PC-3 (cell line): ENCODE measurements at places on chromosomes 16 and 17. TPM values are rescaled to one million over a fixed set of nuclear protein-coding genes. Genes with fewer than 3 reads are reported as not detected.

DNA sequence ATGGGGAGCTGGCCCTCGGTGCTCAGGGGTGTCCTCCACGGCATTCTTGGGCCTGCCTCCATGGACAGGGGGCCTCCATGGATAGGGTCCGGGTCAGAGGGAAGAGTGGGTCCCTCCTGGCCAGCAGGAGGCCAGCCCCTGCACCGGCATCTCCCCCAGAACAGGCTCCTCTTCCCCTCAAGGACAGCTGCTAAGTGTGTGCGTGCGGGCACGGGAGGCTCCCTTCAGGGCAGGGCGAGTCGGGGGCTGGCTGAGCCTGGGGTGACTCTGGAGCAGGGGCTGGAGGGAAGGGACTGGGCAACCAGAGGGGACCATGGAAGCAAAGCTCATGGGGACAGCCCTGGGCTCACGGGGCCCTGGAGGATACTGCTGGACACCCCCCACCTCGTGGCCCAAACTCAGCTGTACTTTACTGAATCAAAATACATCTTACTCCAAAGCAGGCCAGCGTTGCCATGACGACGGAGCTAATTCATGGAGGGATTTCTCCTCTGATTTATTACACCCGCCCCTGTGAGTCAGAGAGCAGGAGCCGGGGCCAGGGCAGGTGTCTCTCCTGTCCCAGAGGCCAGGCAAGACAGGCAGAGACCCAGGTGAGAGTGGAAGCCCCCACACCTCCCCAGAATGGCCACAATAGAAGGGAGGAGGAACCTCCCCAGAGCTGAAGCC, 2.1 kb downstream of the CASKIN1 start:
- peak; percentile 56 for DNase-seq

- no peak for DNase-seq
Observed at GRCh38 chr17:72900654-72900971, 191.9 kb downstream of the SLC39A11 start.

DNA sequence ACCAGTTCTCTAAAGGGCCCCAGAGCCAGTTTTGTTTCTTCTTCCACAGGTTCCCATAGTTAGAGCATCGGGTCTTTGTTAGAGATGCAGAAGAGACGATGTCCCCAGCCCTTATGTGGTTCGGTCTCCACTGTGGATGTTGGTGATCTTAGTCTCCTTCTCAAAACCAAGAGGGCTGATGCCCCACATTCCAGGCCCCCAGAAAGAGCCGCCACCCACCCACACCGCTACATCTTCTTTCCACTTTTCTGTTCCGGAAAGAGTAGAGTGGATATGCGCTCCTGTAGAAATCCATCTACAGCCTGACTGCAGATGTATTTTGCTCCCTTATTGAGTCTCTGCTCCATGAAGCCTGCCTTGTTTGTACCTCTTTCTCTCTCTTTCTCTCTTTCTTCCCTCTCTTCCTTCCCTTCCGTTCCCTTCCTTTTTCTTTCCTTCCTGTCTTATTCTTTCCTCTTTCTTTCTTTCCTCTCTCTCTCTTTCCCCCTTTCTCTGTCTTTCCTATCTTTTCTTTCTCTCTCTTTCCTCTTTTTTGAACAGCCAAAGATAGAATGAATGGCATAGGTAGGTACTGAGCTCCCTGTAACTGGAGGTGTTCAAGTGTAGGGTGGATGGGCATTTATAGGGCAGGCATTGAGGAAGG, 224.3 kb downstream of the SEC14L1 start:
- DNase-seq: no peak

GRCh38 chr17:39960524-39961041, 2.2 kb upstream of the GSDMA start:
- DNase-seq: no peak

TMEM238L gene
- not detected in 2 replicates for total RNA-seq

- no peak for DNase-seq
Observed at GRCh38 chr17:51937264-51937663, 221.2 kb downstream of the CA10 start.

- no peak for DNase-seq
Observed at GRCh38 chr17:2107506-2107905, 52.6 kb downstream of the HIC1 start.
